ENCODE measurements at places on chromosomes 11 and 22.
A peak's percentile ranks its signal among the peaks of the same experiment; 100 is the strongest.

- no peak for DNase-seq
Observed at GRCh38 chr11:35875466-35875865, 68.4 kb upstream of the LDLRAD3 start.

- no peak for DNase-seq
Observed at GRCh38 chr11:96322775-96323641, 20.0 kb downstream of the MAML2 start.

DNA sequence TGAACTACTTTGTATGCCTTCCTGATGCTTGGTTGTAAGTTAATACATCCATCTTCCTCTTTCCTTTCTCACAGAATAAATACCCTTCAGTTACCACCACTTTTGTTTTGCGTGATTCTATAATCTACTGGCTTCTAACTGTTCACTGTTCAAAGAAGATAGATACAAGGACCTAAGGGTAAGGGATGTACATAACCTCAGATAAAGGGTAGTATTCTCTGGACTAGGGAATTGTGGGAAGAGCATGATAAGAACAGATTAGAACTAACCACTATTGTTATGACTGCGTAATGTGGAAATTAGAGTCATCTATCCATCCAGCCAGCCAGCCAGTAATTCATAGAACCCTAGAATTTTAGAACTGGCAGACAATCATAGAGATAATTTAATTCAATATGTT lies 36.4 kb downstream of the MAP6 start:
- no peak for DNase-seq

DNA sequence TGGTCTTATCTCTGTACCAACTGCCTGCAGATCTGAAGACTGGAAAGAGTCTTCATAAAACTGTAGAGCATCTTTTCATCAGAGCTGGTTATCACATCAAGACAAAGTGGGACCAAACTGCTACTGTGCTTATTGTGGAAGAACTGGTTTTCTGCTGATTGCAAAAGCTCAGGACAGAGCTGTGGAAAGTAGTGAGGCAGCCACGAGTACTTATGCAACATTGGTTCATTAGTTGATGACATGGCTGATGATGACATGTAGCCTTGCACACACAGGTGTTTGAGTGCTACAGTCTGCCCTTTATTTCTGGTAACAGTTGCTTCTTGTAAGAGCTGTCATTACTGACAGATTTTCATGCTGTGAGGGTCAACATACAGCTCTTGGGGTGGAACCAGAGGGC lies 185.4 kb upstream of the GUCY1A2 start:
- DNase-seq: no peak

GRCh38 chr11:36034551-36035331 lies 90.9 kb downstream of the LDLRAD3 start:
- no peak for DNase-seq

- DNase-seq: no peak
Observed at GRCh38 chr11:20909995-20910726, 240.8 kb downstream of the NELL1 start.

DNA sequence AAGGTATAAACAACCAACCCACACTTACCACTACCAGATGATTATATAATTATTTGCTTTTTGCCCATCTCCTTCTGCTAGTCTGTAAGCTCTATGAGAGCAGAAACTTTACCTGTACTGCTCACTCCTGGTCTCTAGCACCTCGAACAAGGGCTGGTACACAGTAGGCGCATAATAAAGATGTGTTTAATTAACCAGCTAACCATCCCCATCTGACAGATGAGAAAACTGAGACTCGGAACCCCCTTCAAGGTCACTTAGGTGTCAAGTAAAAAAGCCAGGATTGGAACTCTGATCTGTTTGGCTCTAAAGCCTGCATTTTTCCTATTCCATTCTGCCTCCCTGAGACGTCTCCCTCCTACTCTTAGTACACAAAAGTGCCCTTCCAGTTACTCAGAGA lies 370.3 kb downstream of the TENM4 start:
- DNase-seq: no peak

DNA sequence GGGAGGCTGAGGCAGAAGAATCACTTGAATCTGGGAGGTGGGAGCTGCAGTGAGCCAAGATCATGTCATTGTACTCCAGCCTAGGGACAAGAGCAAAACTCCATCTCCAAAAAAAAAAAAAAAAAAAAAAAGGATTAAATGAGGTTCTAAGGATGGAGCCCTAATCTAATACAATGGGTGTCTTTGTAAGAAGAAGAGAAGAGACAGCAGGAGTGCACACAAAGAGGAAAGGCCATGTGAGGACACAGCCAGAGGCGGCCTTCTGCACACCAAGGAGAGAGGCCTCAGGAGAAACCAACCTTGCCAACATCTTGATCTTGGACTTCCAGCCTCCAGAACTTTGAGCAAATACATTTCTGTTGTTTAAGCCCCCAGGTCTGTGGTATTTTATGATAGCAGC lies 66.6 kb upstream of the CECR2 start:
- DNase-seq: no peak

- DNase-seq: no peak
Observed at GRCh38 chr22:33426451-33426850, 368.3 kb upstream of the SYN3 start.

- DNase-seq: no peak
Observed at GRCh38 chr11:63462137-63462536, 28.8 kb downstream of the PLAAT5 start.

DNA sequence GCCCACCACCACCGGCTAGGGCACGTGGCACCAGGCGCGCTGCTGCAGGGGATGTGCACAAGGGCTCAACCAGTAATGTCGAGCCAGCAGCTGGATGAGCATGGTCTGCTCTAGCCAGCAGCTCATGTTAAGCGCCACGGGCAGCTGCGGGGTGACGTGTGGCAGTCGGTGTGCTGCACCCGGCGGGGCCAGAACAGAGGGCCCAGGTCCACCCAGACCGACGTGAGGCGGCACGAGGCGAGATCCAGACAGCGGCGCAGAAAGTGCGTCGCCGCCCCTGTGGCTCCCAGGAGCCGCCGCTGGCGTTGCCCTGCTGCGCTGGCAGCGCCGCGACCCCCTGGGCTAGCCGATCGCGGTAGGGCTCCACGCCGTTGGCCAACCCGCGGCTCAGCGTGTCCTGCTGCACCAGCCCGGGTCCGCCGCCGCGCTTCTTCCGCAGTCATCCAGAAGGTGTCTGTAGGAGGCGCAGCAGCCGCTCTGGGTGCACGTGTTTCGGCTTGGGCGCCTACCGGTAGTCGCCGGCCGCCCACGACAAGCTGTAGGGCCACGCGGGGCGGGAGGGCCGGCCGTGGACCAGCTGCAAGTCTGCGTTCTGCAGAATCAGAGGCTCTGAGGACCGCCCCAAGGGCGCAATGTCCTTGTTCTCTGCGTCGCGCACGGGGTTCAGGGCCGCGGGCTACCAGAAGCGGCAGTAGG lies 4.6 kb upstream of the GALR3 start:
- DNase-seq: peak; percentile 34

- no peak for DNase-seq
Observed at GRCh38 chr11:116473206-116473769, 299.5 kb downstream of the BUD13 start.

GRCh38 chr11:67286621-67287333 lies 2.3 kb upstream of the ANKRD13D start:
- DNase-seq: no peak

DNA sequence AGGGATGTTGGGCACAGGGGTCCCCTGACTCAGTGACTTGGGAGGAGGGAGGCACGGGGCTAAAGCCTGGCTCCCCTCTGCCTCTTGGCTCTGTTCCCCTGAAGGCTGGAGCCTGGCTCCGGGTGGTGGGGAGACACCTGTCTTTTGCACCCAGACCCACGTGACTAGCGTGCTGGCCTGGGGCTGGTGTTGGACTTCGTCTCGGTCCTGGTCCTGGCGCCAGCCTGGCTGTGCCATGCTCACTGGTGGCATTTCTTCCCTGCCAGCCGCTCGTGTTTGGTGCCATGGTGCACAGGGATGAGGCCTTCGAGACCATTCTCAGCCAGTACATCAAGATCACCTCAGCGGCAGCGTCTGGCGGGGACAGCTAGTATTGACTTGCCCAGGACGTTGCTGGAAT lies 56.7 kb downstream of the GRAMD4 start:
- no peak for DNase-seq

GRCh38 chr11:43360361-43361032 lies 1.8 kb downstream of the TTC17 start:
- no peak for DNase-seq

- DNase-seq: peak; percentile 69
Observed at GRCh38 chr11:61164606-61165424, 3.6 kb upstream of the VPS37C start.
